Endodermal cell (in vitro differentiated cells): ENCODE measurements at places on chromosomes 1 and 21.
A peak's percentile ranks its signal among the peaks of the same experiment; 100 is the strongest.

DNA sequence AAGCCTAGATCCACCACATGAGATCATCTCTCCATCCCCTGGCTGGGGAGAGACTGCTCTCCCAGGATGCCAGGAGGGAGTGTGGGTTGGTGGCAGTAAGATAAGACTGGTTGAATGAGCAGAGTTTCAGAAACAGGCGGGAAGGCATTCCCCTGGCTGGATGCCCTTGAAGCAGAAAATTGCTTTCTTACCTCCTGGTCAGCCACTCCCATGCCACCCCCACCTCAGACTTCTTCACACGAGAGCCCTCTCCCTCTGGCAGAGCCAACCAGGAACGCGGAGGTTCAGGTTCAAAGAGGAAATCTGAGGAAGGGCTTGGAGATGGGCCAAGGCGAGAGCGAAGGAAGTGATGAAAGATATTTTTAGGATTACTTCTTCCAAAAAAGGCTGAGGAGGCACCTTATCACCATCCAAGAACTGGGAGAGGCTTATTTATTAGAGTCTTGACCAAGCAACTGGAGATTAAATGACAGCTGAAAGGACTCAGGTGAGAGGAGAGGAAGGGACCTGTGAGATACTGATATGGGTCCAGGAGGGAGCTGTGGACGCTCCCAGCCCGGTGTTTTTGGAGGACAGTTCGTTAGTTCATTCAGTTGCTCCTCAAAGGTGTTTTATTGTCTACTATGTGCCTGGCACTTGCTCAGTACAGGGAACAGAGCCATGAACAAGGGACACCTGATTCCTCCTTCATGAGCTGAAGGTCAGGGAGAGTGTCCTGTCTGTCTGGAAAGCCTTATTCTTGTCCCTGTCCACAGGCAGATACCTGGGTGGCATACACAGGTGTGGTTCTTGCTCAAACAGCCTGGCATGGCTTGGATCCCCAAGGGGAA, 18.9 kb upstream of the SLC26A9 start:
- no peak for DNase-seq

GRCh38 chr1:76125473-76126219, 51.1 kb downstream of the ST6GALNAC3 start:
- DNase-seq = no peak

GRCh38 chr1:66231217-66231616, 302.7 kb upstream of the SGIP1 start:
- no peak for DNase-seq

- no peak for DNase-seq
Measured at GRCh38 chr21:27645285-27645684, 678.4 kb upstream of the ADAMTS5 start.

- DNase-seq = no peak
Measured at GRCh38 chr1:152462636-152463035, 48.0 kb upstream of the LCE5A start.

DNA sequence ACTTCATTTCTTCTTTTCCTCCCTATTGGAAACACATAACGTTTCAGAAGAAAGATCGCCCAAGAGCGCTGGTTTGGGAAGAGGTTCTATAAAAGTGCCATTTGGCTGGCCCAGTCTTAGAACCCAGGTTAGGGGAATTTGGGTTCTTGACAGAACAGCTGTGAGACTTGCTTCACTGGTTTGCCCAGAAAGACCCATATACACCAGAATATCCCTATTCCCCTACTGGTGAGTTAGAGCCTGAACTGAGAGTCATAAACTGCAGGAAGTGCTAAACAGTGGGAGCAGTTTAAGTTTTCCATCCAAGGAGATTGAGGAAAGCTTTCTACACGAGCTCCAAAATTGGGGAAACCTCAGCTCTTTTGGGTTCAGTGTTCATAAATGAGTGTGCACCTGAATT, 275.2 kb downstream of the VAV3 start:
- DNase-seq = no peak

GRCh38 chr21:39523399-39523798, 71.6 kb downstream of the SH3BGR start:
- no peak for DNase-seq

DNA sequence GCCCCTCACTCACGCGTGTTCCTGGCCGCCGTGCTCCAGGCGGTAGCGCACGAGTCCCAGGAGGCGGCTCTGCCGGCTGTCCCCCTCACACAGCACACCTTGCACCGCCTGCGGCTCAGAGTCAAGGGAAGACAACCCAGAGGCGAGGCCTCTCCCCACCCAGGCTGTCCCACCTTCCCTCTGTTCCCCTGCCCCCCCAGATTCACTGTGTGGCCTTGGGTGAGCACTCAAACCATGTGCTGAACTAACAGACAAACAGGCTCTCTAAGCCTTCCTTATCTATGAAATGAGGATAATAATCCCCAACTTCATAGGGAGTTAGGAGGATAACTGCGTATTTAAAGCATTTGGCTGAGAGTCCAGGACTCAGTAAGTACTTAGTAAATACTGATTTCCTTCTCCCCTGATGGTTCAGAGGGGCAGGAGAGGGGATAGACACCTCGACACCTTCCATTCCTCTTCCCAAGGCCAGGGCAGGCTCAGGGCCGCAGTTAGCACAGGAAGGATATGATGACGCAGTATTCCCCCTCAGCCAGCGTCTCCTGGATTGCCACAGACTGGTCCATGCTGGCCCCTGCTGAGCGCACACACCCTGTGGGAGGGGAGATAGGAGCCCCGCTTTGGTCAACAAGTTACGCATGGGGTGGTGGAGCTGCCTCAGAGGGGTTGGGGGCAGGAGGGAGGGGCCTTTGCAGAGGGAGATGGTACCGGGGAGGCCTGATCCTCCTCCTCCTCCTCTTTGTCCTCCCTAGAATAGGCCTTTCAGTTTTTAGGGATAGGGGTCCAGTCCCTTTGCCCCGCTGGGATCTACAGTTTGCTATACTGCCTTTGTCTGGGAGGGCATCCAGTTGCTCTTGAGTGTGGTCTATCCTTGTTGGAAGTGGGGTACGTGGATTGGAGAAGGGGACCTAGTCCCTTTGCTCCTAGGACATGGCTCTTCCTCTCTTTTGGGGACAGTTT, 830 bp downstream of the INPP5B start:
- peak; percentile 58 for DNase-seq

- DNase-seq = no peak
Measured at GRCh38 chr1:58650141-58650540, 49.7 kb downstream of the MYSM1 start.

GRCh38 chr21:39954570-39954969, 87.3 kb downstream of the PCP4 start:
- DNase-seq = no peak

DNA sequence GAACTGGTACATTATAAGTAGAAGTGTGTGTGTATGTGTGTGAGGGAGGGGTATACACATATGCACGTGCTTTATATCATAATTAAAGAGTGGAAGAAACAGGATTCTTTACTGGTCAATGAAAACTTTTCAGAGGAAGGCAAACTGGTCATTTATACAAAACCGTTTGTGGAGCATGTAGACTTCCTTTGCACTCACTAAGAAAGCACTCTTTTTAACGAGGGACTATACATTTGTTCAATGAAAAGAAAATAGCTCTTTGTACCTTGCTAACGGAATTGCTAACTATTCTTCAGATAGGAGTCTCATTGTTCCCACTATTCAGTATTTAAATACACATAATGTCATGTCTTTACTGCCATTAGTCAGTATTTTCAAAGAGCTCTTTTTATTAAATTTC, 219.3 kb downstream of the ST6GALNAC3 start:
- no peak for DNase-seq

DNA sequence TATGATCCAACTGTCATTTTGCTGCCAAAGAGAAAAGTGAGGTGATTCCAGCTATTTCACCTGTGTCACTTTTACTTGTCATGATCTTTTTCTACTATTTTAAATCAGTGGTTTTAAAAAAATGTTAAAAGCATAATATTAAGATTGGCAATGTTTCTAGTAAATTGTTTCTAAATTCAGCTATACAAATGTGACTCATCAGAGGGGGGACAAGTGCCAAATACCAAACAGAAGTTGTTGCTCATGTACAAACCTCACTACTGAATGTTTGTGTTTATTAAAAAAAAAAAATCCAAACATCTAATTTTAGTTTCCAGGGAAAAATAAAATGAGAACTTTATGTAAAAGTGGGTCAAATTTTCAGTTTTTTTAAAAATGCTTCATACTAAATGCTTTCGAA, 346.2 kb upstream of the SNX7 start:
- DNase-seq = no peak
